ENCODE measurements at places on chromosomes 16 and 17.

DNA sequence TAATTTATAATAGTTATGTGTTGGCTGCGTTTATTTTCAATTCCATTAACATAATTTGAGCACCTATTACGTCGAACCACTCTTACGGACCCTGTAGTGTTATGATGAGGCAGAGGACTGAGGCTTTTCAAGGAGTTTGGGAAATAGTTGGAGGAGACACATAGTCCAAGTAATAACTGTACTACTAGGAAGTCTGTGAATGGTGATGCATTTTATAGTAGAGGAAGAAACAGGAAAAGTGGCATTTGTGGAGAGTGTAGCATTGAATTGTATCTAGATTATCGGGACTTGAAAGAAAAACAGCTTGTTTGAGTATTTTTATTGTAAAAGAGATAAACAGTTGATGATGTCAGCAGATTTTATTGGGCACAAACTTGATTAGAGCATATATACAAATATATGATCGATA lies 1.7 kb downstream of the NFATC3 start:
- no peak for DNase-seq

DNA sequence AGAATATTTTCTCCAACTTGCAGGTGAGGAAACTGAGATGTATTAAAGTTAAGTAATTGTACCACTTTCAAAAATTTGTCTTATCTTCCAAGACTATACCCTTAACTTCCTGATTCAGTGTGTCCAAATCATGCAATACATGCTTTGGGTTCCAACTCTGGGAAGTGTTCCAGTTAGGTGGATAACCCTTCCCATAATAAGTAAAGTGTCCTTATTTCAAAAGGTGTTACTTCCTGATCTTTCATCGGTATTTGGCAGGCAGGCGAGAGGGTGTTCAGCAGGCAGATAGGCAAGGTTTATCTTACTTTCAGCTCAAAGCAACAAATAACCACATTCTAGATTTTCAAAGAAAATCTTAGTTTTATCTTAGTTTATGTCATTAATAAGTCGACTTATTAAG lies 46.3 kb upstream of the ARHGAP44 start:
- no peak for DNase-seq

DNA sequence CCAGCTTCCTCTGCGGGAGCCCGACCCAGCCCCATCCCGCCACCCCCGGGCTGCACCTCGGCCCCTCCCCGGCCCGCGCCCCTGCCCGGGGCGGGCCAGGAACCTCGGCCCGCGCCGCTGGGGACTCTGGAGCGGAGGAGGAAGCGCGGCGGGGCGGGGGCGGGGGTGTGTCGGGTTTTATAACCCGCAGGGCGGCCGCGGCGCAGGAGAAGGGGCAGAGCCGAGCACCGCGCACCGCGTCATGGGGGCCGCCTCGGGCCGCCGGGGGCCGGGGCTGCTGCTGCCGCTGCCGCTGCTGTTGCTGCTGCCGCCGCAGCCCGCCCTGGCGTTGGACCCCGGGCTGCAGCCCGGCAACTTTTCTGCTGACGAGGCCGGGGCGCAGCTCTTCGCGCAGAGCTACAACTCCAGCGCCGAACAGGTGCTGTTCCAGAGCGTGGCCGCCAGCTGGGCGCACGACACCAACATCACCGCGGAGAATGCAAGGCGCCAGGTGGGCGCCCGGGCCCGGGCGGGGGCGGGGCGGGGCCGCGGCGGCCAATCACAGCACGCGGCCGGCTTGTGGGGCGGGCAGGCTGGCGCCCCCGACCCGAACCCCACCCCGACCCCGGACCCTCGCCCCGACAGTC lies at the start of gene ACE:
TSS of gene ACE (plus strand) at position 208 of the 626 bp plus-strand sequence. CDS start at position 242, 34 bp downstream.
- no peak for DNase-seq

- DNase-seq = no peak
Measured at GRCh38 chr16:56057151-56057550, 134.1 kb upstream of the GNAO1 start.

DNA sequence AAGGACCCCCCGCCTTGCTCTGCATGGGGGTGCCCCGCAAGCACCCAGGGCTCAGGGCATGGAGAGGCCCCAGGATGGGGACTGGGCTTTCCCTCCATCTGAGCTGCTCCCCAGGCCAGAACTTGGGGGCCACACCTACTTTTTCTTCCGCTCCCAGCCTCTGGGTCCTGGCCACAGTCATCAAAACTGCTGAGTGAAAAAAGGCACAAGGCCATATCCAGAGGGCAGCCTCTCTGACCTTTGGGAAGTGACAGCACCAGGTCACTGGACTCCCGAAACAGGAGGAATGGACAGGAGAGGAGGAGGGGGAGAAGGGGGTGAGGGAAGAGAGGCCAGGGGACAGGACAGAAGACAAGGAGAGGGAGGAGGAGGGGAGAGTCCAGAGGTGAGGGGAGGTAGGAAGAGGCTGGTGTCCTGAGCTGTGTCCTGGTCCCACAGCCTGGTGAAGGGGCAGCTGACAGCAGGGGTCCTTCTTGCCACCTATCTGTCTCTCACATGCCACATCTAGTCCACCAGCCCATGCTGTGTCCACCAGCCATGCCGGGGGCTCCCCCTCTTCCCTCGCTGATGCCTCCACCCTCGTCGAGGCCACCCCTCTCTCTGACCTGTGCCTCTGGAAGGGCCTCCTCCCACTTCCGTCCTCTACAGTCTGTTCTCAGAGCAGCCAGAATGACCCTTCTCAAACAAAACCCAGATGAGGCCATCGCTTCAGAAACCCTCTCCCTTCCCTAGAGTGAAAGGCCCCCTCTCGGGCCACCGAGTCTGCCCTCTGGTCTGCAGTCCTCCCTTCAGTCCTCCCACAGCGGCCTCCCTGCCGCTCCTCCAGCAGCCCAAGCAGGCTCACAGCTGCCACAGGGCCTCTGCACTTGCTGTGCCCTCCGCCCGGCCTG lies 73.9 kb upstream of the TOB1 start:
- DNase-seq = no peak

- no peak for DNase-seq
Measured at GRCh38 chr16:81212830-81213465, 25.5 kb upstream of the BCO1 start.

GRCh38 chr17:76492989-76493501 lies 8.2 kb downstream of the RHBDF2 start:
- DNase-seq = no peak

- no peak for DNase-seq
Measured at GRCh38 chr17:19457046-19457445, 46.0 kb downstream of the RNF112 start.

DNA sequence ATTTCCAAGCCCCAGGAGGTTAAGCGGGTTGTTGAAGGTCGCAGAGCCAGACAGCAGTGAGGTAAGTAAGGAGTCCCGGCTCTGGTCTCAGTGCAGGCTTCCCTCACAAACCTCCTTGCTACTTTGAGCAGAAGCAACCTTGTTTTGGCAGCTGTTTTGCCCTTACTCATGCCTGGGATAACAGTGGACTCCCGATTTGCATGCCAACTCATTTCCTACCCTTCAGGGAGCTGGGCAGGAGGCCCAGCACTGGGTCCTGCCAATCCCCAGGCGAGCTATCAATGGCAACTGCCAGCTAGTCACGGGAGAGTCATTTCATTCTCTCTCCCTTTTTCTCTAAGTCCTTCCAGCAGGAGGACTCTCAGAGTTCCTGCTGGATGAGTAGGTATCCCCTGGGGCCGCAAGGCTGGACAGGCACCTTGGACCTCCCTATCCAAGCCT lies 72.0 kb upstream of the KSR1 start:
- no peak for DNase-seq

DNA sequence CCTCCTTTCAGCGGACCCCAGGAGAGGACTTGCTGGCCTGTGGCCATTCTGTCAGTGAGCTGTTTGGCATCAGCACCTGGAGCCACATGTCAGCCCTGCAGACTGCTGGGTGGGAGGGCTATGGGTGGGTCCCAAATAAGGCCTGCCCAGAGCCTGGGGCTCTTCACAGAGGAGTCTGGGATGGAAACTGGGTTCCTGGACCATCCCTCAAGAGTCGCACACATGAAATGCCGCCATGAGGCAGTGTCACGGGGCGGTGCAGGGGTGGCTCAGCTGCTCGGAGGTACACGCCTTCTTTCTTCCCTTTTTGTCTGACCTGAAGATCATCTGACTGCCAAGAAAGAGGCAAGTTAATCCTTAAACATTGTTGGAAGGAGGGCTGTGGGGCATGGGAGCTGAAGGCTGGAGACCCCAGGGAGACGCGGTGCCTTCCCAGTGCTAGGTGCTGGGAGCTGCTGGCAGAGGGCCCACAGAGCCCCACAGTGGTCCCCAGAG lies 14.8 kb downstream of the MPRIP start:
- DNase-seq = no peak

DNA sequence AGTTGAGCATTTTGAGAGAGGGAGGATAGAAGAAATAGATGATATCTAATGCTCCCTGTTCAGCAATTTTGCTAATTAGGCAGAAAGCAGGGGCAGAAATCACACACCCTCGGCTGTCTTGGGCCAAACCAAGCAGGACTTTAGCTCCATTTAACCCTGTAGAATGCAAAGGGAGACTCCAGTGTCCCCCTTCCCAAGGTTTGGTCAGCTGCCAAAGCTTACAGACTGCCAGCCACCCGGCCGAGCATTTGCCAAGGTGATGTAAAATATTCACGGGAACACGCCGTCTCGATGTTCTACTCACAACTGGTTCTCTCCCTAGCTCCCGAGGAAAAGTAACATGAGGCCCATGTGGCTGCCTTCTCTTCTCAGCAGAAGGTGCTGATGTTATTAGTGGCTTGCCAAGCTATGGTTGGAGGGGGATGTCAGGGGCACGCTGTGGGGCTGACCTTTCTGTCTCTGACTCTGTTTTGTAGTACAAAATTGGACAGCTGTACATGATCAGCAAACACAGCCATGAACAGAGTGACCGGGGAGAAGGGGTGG lies 155.3 kb downstream of the PITPNC1 start:
- no peak for DNase-seq

DNA sequence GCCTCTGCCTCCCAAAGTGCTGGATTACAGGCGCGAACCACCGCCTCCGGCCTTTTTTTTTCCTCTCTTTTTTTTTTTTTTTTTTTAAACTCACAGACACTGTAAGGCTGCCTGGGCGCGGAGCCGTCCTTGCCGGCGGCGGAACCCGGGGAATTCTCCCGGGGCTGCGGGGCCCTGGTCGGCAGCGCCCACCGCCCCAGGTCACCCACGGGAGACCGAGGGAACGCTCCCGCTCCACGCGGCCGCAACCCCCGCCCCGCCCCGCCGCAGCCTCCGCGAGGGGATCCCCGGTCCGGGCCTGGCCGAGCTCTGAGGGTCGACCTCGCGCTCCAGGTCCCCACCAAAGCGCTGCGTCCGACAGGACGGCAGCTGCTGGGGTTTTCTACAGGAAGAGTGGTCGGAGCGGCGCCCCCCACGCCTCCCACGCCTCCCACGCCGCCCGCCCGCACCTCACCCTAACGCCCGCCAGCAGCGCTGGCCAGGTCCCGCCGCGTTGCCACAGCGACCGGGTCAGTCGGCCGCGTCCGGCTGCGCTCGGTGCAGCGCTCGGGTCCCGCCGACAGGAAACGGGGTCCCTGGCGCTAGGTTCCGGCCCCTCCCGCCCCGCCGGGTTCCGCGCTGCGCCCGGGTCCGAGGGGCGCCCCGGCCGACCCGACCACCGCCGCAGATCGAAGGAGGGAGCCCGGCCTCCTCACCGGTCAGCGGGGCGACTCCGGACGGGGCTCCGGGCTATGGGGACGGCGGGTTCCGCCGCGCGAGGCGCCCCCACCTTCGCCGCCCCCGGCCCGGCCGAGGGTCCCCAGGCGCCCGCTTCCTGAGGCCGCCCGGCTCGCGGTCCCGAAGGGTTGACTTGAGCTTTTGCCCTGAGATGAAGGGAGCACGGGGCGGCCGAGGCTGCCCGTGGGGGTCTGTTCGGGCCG lies at the start of gene CCDC57:
TSS of gene CCDC57 (minus strand) at position 512 of the 920 bp plus-strand sequence. CDS start 10,898 bp downstream, outside the sequence.
- DNase-seq = no peak

GRCh38 chr16:13961099-13961811 lies 41.3 kb downstream of the ERCC4 start:
- DNase-seq = no peak

DNA sequence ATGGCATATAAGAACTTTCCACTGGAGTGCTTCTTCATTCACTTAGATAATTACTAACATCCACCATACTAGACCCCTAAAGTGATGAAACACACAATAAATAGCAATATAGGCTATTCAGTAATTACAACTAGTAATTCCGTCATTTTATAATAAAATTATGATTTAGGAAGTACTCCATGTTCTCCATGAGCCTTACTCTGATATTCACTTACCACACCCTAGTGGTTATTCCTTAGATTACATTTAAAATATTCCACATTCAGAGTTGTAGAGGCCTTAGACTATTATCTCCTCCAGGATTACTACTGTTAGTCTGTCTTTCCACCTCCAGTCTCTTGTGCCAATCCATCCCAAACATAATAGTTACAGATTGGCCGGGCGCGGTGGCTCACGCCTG lies 62.4 kb downstream of the STH start:
- no peak for DNase-seq

DNA sequence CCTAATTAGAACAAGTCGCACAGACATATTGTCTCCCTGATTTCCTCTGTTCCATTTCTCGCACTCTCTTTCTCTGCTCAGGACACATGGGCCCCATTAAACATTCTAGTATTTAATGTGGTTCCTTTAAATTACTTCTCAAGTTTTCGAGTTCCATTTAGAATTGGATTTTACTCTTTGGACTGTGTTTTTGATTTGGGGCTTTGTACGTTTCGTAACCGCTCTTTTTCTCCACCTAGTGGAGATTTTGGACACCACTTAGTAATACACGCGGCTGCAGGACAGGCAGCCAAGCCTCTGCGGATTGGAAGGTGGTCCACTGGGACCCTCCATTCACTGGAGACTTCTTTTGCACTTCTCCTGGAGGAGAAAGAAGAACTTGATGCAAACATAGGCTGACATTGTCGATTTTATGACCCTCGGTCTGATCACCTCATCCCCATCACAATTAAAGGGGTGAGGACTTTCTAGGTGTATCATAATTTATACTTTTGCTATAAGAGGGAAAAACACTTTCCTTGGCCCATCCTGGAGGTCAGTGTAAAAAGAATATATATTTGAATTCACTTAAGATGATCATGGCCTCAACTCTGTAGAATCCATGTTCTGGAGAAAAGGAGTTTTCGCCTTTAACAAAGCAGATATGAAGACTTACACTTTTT lies 85.7 kb downstream of the NOG start:
- DNase-seq = no peak

Data from esophagus squamous epithelium (tissue), 5 donors.